Thoracic aorta endothelial cell (primary cell): ENCODE measurements at places on chromosomes 6 and 20. TPM values are rescaled to one million over a fixed set of nuclear protein-coding genes. Genes with fewer than 3 reads are reported as not detected.

Gene SH3BGRL2
- total RNA-seq = 36.4 and 62.7 TPM in 2 replicates

Gene TLDC2
- total RNA-seq = not detected in 2 replicates

Gene SLC13A3
- total RNA-seq = 0.40 and 0.43 TPM in 2 replicates

Gene MUCL3
- not detected in 2 replicates for total RNA-seq

Gene FNDC11
- 0.40 and 0.50 TPM in 2 replicates for total RNA-seq

Gene GPR6
- total RNA-seq = not detected in 2 replicates

Gene COL9A3
- total RNA-seq = 0.27 and 0.29 TPM in 2 replicates

Gene RSPO3
- total RNA-seq = 0.53 and 5.1 TPM in 2 replicates

Gene CLPSL2
- total RNA-seq = not detected in 2 replicates

Gene DBNDD2
- total RNA-seq = 14.1 and 22.8 TPM in 2 replicates

Gene TENT5A
- 15.2 and 15.8 TPM in 2 replicates for total RNA-seq

Gene SYCP2
- total RNA-seq = 0.50 and 0.80 TPM in 2 replicates

Gene FAXC
- total RNA-seq = 0.27 and 1.1 TPM in 2 replicates

Gene TMEM200A
- 2.6 TPM in 1 of 2 replicates, not detected in the other for total RNA-seq

Gene PACRG
- total RNA-seq = not detected in 2 replicates

Gene NHSL1
- 45.9 and 67.3 TPM in 2 replicates for total RNA-seq

Gene EPPIN
- total RNA-seq = not detected in 2 replicates

Gene EYA4
- total RNA-seq = under 0.01 TPM in 1 of 2 replicates, not detected in the other

Gene ACOT13
- 9.8 and 12.2 TPM in 2 replicates for total RNA-seq

Gene ASCC3
- total RNA-seq = 155 and 181 TPM in 2 replicates

Gene RWDD1
- 51.9 and 54.1 TPM in 2 replicates for total RNA-seq

Gene RIPK1
- 21.2 and 24.2 TPM in 2 replicates for total RNA-seq

Gene MATN4
- not detected in 2 replicates for total RNA-seq

Gene ENPP4
- 17.0 and 25.8 TPM in 2 replicates for total RNA-seq

Gene TINAG
- not detected in 2 replicates for total RNA-seq

Gene GJA10
- not detected in 2 replicates for total RNA-seq

Gene MDFI
- 24.6 and 38.1 TPM in 2 replicates for total RNA-seq

Gene MYB
- 0.14 and 0.27 TPM in 2 replicates for total RNA-seq

Gene CSE1L
- total RNA-seq = 278 and 308 TPM in 2 replicates

Gene MAP1LC3A
- 6.3 and 7.8 TPM in 2 replicates for total RNA-seq

Gene DNAH8
- 0.07 and 0.13 TPM in 2 replicates for total RNA-seq

Gene MYBL2
- 51.2 and 67.0 TPM in 2 replicates for total RNA-seq

Gene KLHDC3
- total RNA-seq = 85.1 and 93.1 TPM in 2 replicates

Gene RIPOR2
- not detected in 2 replicates for total RNA-seq

Gene FAM83C
- total RNA-seq = not detected in 2 replicates

Gene DEF6
- total RNA-seq = 0.13 and 0.65 TPM in 2 replicates

Gene TRIM10
- total RNA-seq = not detected in 2 replicates

Gene ALDH5A1
- 0.40 and 0.72 TPM in 2 replicates for total RNA-seq

Gene STMND1
- total RNA-seq = not detected in 2 replicates

Gene KCNQ2
- not detected in 2 replicates for total RNA-seq

Gene ANKEF1
- 2.8 and 4.0 TPM in 2 replicates for total RNA-seq

Gene CRISP3
- not detected in 2 replicates for total RNA-seq

Gene CRIP3
- not detected in 2 replicates for total RNA-seq

Gene BEND3
- 5.6 and 6.6 TPM in 2 replicates for total RNA-seq

Gene SPAG4
- 6.5 and 7.8 TPM in 2 replicates for total RNA-seq

Gene SNAP91
- under 0.01 TPM in 1 of 2 replicates, not detected in the other for total RNA-seq

Gene PREX1
- total RNA-seq = 99.1 and 113 TPM in 2 replicates

Gene ZNF391
- total RNA-seq = 0.29 and 0.53 TPM in 2 replicates
